ENCODE measurements at places on chromosomes 4 and X.

- no peak for DNase-seq
- H3K4me3 ChIP-seq: no peak overlapping the region
- H3K36me3 ChIP-seq: peaks cover 15% of the 10 kb centered on the region
- H3K27me3 ChIP-seq: no peaks in the 10 kb centered on the region
- peaks cover 1% of the 10 kb centered on the region for H3K4me1 ChIP-seq
Measured at GRCh38 chr4:87377816-87378215, 13.2 kb downstream of the HSD17B11 start.

DNA sequence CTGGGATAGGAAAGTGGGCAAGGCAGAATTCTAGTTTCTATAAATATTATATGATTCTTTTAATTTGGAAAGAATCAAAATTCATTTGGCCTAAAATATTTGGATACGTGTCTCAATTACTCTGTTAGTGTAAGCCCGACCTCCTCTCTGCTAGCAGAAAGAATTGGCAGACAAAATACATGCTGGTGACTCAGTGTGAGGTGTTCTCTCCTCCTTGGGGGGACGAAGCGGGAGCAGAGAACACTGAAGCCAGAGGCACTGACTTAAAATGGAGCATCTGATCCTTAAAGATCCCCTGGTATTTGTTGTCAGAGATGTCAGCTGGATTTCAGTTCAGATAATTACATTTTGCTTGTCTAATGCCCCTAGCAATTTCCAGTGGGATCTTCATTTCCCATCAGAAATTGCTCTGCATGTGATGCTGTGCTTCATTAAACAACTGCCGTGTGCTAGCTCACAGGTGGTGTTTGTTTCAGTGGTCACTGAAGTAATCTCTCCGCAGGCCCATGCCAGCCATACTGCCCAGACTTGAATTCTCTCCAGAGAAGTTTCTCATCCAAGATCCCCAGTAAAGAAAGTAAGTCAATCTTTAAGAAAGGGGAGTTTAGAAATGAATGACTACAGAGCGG lies 188.7 kb upstream of the TLL1 start:
- DNase-seq: no peak
- no peaks in the 10 kb centered on the region for H3K27me3 ChIP-seq
- no peaks in the 10 kb centered on the region for H3K4me1 ChIP-seq
- H3K4me3 ChIP-seq: no peak overlapping the region
- no peaks in the 10 kb centered on the region for H3K36me3 ChIP-seq

- peaks cover 2% of the 10 kb centered on the region for H3K36me3 ChIP-seq
- H3K27me3 ChIP-seq: no peaks in the 10 kb centered on the region
Measured at GRCh38 chr4:145041378-145041777, 56.6 kb downstream of the ANAPC10 start.

GRCh38 chr4:75727073-75727472 lies 2.7 kb downstream of the USO1 start:
- no peak overlapping the region for H3K27ac ChIP-seq
- H3K36me3 ChIP-seq: peaks cover 12% of the 10 kb centered on the region
- DNase-seq: no peak
- peaks cover 27% of the 10 kb centered on the region for H3K4me1 ChIP-seq

GRCh38 chr4:141410839-141411238 lies 190.1 kb downstream of the ZNF330 start:
- no peaks in the 10 kb centered on the region for H3K36me3 ChIP-seq
- no peak overlapping the region for H3K4me3 ChIP-seq
- no peaks in the 10 kb centered on the region for H3K4me1 ChIP-seq
- no peak overlapping the region for H3K27ac ChIP-seq
- no peaks in the 10 kb centered on the region for H3K27me3 ChIP-seq
- no peak for DNase-seq

GRCh38 chrX:17559728-17560379 lies 177.4 kb upstream of the SCML1 start:
- H3K27ac ChIP-seq: no peak overlapping the region
- H3K36me3 ChIP-seq: no peaks in the 10 kb centered on the region
- no peak overlapping the region for H3K4me3 ChIP-seq
- DNase-seq: no peak

- H3K4me1 ChIP-seq: no peaks in the 10 kb centered on the region
- H3K36me3 ChIP-seq: no peaks in the 10 kb centered on the region
- no peaks in the 10 kb centered on the region for H3K27me3 ChIP-seq
- H3K4me3 ChIP-seq: no peak overlapping the region
- no peak for DNase-seq
Measured at GRCh38 chr4:174713821-174714220, 115.2 kb downstream of the GLRA3 start.

GRCh38 chrX:41824551-41824950 lies 98.8 kb downstream of the CASK start:
- H3K27me3 ChIP-seq: no peaks in the 10 kb centered on the region
- peaks cover 9% of the 10 kb centered on the region for H3K36me3 ChIP-seq
- DNase-seq: no peak

DNA sequence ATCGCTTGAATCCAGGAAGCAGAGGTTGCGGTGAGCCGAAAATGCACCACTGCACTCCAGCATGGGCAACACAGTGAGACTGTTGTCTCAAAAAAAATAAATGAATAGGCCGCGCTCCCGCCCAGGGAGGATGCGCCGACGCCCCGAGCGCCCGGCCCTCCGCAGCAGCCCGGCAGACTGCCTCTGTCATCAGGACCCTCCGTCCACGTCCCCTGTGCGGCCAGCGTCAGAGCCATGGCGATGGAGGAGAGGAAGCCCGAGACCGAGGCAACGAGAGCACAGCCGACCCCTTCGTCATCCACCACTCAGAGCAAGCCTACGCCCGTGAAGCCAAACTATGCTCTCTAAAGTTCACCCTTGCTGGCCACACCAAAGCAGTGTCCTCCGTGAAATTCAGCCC lies 21.4 kb downstream of the LIAS start:
- H3K4me3 ChIP-seq: no peak overlapping the region
- H3K27ac ChIP-seq: no peak overlapping the region
- H3K27me3 ChIP-seq: no peaks in the 10 kb centered on the region
- DNase-seq: no peak
- H3K4me1 ChIP-seq: no peaks in the 10 kb centered on the region
- no peaks in the 10 kb centered on the region for H3K36me3 ChIP-seq

DNA sequence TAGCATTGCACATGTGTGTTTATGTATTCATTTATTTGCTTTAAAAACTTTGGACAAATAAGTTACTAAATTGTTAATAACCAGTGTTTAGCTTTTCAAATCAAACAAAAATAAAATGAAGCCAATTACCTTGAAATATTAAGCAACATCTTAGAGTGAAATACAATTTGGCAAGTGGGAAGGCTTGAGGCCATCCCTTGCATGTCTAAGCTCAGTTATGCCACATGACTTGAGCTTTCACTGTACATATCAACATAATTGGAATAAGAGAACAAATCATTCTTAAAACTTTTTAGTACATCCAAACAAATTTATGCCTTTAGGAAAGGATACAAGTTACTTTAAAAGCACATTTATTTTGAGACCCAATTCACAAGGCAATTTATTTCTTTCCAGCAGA lies 640.6 kb downstream of the SPRY1 start:
- H3K36me3 ChIP-seq: no peaks in the 10 kb centered on the region
- no peaks in the 10 kb centered on the region for H3K4me1 ChIP-seq
- H3K27ac ChIP-seq: no peak overlapping the region
- no peak for DNase-seq
- no peaks in the 10 kb centered on the region for H3K27me3 ChIP-seq

- peaks cover 22% of the 10 kb centered on the region for H3K4me1 ChIP-seq
- no peaks in the 10 kb centered on the region for H3K36me3 ChIP-seq
- H3K4me3 ChIP-seq: peak overlapping the region; percentile 24
- peaks cover 50% of the 10 kb centered on the region for H3K27me3 ChIP-seq
- no peak for DNase-seq
- no peak overlapping the region for H3K27ac ChIP-seq
Measured at GRCh38 chr4:125317525-125317877, 2.7 kb downstream of the FAT4 start.

- no peaks in the 10 kb centered on the region for H3K27me3 ChIP-seq
- H3K4me1 ChIP-seq: no peaks in the 10 kb centered on the region
- no peak overlapping the region for H3K4me3 ChIP-seq
- no peak overlapping the region for H3K27ac ChIP-seq
- DNase-seq: no peak
Measured at GRCh38 chr4:167102475-167102874, 131.8 kb downstream of the SPOCK3 start.

GRCh38 chrX:16836371-16836770 lies 33.8 kb downstream of the RBBP7 start:
- no peaks in the 10 kb centered on the region for H3K27me3 ChIP-seq
- peaks cover 27% of the 10 kb centered on the region for H3K36me3 ChIP-seq

DNA sequence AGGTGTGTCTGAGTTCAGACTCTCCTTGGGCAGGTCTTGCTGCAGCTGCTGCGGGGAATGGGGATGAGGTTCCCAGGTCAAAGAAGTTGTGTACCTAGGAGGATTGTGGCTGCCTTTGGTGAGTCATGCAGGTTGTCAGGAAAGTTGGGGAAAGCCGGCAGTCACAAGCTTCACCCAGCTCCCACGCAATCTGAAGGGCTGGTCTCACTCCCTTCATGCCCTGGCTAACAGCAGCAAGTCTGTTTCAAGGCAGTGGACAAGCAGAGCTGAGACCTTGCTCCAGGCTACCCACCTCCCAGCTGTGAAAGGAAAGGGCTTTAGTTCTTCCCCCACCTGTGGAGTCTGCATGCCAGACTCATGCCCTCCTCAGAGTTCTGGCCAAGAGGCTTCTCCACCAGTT lies 287.2 kb downstream of the DTHD1 start:
- no peak overlapping the region for H3K4me3 ChIP-seq
- no peak overlapping the region for H3K27ac ChIP-seq
- peaks cover 2% of the 10 kb centered on the region for H3K27me3 ChIP-seq
- H3K36me3 ChIP-seq: no peaks in the 10 kb centered on the region
- no peaks in the 10 kb centered on the region for H3K4me1 ChIP-seq
- no peak for DNase-seq

- no peak for DNase-seq
- H3K36me3 ChIP-seq: no peaks in the 10 kb centered on the region
- H3K4me3 ChIP-seq: no peak overlapping the region
- H3K27me3 ChIP-seq: no peaks in the 10 kb centered on the region
- H3K4me1 ChIP-seq: no peaks in the 10 kb centered on the region
- no peak overlapping the region for H3K27ac ChIP-seq
Measured at GRCh38 chr4:11130195-11130970, 298.3 kb downstream of the HS3ST1 start.

GRCh38 chrX:151370906-151371305 lies 26.1 kb upstream of the VMA21 start:
- H3K27ac ChIP-seq: no peak overlapping the region
- no peak overlapping the region for H3K4me3 ChIP-seq
- peaks cover 14% of the 10 kb centered on the region for H3K27me3 ChIP-seq
- no peaks in the 10 kb centered on the region for H3K36me3 ChIP-seq
- H3K4me1 ChIP-seq: no peaks in the 10 kb centered on the region

- H3K4me3 ChIP-seq: peak overlapping the region; percentile 77
- H3K27me3 ChIP-seq: no peaks in the 10 kb centered on the region
- DNase-seq: peak; percentile 45
- peak overlapping the region; percentile 88 for H3K27ac ChIP-seq
- peaks cover 34% of the 10 kb centered on the region for H3K36me3 ChIP-seq
Measured at GRCh38 chr4:108116423-108117168, 52.1 kb downstream of the LEF1 start.

DNA sequence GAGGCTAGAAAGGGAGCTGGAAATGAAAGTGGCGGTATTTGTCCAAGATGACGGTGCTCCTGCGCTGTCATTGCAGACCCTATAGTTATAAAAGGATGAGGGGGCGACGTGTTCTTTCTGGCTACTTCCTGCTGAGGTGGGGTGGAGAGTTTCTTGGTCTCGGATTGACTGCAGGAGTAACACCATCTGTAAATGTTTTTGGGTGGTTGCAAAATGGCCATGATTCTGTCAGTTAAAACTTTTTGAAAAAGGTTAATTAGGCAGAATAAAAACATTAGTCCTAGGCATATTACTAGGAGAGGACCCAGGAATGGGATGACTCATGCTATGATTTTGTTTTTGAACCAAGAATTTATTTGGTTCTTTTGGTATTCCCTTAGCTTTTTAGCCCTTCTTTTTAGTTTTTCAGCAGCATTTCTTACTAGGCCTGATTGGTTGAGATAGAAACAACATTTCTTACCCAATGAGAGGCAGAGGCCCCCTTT lies 53.1 kb downstream of the USP11 start:
- no peaks in the 10 kb centered on the region for H3K36me3 ChIP-seq
- H3K4me3 ChIP-seq: no peak overlapping the region
- no peak for DNase-seq
- H3K4me1 ChIP-seq: peaks cover 2% of the 10 kb centered on the region
- H3K27me3 ChIP-seq: no peaks in the 10 kb centered on the region

DNA sequence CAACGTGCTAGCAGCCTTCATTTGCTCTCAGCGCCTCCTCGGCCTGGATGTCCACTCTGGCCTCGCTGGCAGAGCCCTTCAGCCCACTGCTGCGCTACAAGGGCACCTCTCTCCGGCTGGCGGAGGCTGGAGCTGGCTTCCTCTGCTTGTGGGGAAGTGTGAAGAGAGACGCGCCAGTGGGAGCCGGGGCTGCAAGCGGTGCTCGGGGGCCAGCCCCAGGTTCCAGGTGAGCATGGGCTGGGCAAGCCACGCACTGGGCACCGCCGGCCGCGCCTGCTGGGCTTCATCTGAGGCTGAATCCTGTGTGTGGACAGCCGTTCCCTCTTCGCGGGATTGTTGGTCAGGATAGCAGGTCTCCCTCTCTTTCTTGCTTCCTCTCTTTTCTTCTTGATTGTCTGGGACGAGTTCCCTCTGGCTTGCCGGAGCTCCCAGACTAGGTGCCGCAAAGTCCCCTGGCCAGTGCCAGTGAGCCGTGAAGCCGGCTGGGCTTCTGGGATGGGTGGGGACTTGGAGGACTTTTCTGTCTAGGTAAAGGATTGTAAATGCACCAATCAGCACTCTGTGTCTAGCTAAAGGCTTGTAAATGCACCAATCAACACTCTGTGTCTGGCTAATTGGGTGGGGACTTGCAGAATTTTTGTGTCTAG lies 165.0 kb downstream of the HEPH start:
- no peaks in the 10 kb centered on the region for H3K4me1 ChIP-seq

DNA sequence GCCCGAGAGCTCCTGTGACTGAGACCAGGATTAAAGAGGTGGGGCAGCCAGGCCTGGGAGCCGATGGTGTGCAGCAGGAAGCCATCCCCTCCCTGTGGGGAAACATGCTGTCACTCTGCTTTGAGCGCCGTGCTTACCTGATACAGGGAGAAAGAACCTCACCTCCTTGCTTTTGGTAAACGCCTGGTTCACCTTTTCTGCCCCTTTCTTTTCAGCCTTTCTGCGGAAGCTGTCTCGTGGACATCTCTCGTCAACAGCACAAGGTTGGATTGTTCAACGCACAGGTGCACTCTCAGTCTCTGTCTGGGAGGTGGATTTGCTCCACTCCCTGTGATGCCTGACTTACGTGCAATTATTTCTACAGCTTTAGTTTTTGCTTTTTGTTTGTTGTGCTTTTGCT lies 12.0 kb downstream of the ZFYVE28 start:
- H3K4me1 ChIP-seq: peaks cover 40% of the 10 kb centered on the region
- no peaks in the 10 kb centered on the region for H3K27me3 ChIP-seq
- no peaks in the 10 kb centered on the region for H3K36me3 ChIP-seq
- DNase-seq: no peak

- H3K4me3 ChIP-seq: no peak overlapping the region
- H3K27me3 ChIP-seq: peaks cover 48% of the 10 kb centered on the region
- no peaks in the 10 kb centered on the region for H3K4me1 ChIP-seq
- H3K27ac ChIP-seq: no peak overlapping the region
- H3K36me3 ChIP-seq: no peaks in the 10 kb centered on the region
Measured at GRCh38 chr4:94413085-94413840, 38.5 kb upstream of the PDLIM5 start.

- H3K27ac ChIP-seq: no peak overlapping the region
- peaks cover 3% of the 10 kb centered on the region for H3K4me1 ChIP-seq
- H3K27me3 ChIP-seq: peaks cover 9% of the 10 kb centered on the region
- H3K4me3 ChIP-seq: no peak overlapping the region
Measured at GRCh38 chr4:24594887-24595286, 10.5 kb upstream of the DHX15 start.
